ENCODE measurements at places on chromosomes 11 and 22.

GRCh38 chr22:39947220-39948216, 12.7 kb upstream of the TMA7B start:
- no peak for DNase-seq

GRCh38 chr11:107916671-107917241, 11.5 kb upstream of the RAB39A start:
- DNase-seq, result no peak

DNA sequence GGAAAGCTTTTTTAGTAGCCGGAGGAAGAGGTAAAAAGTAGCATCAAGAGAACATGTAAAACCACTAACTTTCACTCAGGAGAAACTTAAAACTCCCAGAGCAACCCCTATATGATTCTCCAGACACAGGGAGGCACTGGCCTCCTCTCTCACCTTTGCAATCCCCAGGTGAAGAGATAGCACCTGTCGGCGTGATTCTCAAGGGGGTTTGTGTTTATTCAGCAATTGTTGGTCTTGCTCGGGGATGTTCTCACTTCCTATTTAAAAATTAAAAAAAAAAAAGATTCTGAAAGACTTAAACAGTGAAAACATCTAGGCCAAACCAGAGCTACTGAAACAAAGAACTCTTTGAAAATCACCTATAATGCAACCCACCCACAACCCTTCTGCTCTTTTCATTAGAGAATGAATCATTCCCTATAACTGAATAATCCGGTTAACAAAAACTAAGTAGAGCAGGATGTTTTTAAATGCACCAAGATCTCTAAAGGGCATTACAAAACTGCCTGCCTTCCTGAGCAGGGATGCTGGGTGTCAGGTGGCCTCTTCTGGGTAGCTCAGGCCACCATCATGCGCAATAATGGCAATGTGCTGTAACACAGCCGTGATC, 24.9 kb downstream of the DHCR7 start:
- DNase-seq, result no peak

DNA sequence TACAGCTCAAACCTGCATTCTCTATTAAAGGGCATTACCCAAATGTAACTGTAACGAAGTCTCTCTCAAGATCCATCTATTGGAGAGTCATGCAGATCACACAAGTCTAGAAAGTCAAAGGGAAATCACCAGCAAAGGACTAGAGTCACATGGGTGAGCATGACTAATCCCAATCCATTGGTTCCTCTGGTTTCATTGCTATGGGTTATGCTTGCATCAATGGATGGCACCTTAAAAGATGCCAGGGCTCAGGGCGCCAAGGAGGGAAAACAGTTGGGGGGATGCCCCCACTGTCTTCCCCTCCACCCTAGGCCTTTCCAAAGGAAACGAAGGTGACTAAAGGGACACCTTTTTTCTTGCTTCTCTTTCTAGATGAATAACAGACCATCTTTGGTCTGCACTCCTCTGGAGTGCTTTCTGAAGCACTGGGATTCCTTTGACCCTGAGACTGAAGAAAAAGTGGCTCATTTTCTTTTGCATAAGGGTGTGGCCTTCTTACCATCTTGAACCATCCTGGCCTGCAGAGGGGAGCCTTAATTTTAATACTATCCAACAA, 8.1 kb downstream of the NXPE4 start:
- no peak for DNase-seq

GRCh38 chr11:63504933-63505586, 824 bp upstream of the LGALS12 start:
- no peak for DNase-seq

DNA sequence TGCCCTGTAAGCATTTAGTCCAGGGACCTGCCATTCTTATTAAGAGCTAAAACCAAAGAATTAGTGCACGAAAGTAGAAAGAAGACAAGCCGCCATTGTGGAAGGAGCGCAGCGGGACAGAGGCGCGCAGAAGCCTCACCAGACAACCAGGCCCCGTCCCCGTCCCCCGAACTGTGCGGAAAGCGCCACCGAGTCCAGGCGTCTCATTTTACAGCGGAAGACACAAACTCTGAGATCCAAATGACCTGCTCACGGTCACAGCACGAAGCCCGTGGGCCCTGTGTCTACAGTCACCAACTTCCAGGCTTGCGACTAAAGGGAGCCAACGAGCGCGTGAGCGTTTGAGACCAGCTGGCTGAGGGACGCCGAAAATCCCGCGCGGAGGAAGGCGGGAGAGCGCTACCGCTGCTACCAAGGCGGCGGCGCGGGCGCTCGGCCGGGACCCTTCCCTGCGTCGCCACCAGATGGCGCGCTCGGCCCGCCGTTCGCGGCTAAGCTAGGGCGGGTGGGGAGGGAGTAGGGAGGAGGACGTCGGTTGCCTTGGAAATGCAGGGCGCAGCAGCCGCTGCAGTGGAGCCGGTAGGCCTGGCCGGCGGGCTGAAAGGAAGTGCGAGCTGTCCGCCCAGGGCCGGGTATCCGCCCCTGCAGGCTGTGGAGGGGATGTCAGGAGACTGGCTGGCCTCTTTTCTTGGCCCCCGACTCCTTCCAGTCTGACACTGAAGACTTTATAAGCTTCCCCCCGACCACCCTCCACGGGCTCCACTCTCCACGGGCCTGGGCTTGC, 434 bp upstream of the CCDC83 start:
- DNase-seq, result peak; percentile 80

GRCh38 chr11:16912692-16913111, 101.5 kb downstream of the PLEKHA7 start:
- no peak for DNase-seq

DNA sequence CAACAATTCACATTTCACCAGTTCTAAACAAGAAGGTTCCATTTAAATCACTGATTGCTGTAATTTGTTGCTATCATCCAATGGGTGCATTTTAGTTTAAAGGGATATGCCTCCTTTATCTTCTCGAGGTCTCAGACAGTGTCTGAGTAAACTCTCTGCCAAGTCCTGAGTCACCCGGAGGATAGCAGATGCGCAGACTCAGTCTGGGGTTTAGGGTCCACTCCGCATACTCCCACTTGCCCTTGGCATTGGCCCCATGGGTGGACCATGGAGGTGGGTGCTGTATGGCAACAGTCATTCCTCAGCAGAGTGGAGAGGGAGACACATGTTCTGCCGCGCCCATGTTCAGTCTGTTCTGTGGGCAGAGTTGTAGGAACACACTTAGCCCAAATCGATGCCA, 65.4 kb upstream of the CRTAM start:
- no peak for DNase-seq

DNA sequence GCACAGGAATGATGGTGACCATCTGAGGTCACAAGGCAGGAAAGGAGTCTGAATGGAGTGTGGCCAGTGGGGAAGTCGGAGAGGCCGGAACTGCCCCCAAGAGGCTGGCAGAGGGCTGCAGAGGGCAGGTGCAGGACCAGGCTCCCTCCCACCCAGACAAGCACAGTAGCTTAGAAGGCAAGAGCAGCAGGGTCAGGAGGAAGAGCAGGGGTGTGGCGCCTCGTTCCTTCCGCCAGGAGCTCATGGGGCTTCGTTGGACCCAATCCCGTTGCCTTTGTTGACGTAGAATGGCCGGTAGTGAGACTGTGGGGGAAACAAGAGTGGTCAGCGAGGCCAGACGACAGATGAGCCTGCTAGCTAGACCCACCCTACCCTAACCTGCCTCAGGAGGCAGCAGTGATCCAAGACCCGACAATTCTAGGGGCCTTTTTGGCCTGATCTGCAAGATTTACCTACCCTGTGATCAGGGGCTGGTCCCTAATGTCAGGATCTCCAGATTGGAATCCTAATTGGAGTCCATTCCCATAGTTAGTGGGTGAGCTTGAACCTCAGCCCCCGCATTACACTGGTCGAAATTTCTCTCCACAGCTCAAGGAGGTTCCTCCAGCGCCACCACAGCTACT, 25.6 kb downstream of the TRIM29 start:
- no peak for DNase-seq

DNA sequence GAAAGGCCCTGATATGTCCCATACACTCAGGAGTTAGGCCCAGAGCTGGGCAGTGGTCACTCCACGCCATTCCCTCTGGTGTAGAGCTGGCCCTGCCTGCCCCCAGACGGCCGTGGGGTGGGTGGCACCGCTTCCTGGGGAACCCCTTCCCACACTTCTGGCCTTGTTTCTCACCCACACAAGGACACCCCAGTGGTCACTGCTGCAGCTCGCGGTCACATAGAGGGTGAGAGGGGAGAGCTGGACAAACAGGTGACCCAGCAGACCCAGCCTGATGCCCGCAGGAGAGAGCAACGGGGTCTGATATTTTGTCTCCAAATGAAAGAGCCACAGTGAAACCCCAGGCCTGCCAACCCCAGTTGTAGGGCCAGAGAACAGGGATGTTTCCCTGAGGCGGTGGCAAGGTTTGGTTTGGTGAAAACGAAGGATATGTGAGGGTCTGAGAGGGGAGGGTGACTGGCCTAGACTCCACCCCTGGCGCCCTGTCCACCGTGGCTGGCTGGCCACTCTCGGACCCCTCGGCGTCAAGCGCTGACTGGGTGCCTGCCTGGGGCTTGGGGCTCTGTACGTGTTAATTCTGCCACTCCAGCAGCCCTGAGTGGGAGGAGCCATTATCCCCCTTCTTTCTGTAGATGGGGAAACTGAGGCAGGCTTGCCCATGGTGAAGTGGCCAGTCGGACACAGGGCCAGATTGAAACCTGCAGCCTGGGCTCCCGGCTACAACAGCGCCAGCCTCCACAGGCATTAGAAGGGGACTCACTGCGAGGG, 71.0 kb upstream of the PPARA start:
- DNase-seq, result no peak

GRCh38 chr22:36183446-36183845, 18.2 kb downstream of the APOL4 start:
- DNase-seq, result no peak

DNA sequence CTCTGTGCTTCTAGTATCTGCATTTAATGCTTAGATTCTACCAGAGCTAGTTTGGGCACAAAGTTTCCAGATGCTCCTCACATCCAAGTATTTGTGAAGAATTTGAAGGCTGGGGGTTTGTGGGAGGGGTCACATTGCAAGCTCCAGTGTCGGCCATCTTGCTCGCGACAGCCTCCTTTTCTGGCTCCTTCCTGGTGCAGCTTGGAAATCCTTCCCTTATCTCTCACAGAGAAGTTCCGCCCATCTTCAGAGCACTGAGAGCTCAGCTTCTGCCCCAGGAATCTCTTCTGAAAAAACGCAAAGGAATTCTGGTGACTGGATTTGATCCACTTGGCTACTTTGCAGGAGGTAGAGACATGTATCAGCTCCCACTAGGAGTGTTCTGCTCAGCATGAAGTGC, 497.5 kb downstream of the TBC1D22A start:
- DNase-seq, result no peak

- no peak for DNase-seq
Measured at GRCh38 chr11:47104261-47104950, 72.3 kb downstream of the ARFGAP2 start.

GRCh38 chr22:46673662-46674236, 53.6 kb downstream of the GRAMD4 start:
- DNase-seq, result no peak

DNA sequence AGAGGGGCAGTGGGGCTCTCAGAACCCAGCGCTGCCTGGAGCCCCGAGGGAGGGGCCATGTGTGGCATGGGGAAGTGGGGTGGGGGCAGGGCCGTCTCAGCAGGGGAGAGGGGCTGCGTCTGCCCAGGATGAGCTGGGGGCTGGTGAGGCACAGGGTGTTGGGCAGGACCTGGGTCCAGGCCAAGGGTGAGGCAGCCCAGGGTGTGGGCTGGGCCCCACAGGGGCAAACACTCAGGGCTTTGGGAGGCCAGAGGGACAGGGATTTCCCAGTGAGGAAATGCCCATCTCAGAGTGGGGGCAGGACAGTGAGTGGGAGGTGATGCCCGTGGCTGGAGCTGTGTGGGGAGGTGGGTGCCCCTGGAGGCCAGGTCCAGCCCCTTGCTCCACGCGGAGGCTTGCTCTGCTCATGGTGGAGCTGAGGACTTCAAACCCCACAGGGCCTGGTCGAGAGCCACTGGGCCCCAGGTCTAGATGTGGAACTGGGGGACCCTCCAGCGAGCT, 5.4 kb downstream of the PLXNB2 start:
- DNase-seq, result no peak

DNA sequence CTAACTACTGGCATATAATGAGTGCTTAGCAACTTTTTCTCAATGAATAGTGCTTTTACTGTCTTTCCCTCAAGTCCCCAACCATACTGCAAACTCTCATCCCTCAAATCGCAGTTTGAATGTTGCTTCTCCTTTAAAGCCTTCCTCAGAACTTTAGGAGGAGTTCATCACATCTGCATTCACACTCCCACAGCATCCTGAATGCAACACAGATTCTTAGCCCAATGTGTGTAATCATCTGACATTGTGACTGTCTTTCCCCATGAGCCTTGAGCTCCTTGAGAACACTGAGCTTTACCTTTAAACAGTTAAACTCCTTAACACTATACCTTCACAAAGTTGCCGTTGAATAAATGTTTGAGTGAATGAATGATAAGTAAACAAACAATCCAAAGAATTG, 81.7 kb upstream of the FAM181B start:
- DNase-seq, result no peak

DNA sequence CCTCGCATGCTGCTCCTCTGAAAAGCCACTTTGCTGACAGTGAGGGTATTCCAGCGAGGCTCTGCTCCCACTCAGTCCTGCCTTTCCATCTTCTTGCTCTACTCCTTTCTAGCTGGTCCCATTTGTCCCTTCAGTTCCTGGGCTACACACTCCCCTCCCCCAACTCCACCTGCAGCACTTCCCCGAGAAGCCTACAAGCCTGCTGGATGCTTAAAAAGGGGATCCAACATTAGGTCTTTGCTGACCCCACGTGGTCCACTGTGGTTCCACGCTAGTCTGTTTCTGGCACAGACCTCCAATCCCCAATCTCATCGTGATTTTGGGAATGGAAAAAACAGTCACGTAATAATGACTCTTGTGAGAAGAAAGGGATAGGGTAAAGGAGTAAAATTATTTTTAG, 121.6 kb upstream of the SNX19 start:
- DNase-seq, result no peak

- DNase-seq, result no peak
Measured at GRCh38 chr11:131099746-131100145, 183.5 kb upstream of the SNX19 start.

DNA sequence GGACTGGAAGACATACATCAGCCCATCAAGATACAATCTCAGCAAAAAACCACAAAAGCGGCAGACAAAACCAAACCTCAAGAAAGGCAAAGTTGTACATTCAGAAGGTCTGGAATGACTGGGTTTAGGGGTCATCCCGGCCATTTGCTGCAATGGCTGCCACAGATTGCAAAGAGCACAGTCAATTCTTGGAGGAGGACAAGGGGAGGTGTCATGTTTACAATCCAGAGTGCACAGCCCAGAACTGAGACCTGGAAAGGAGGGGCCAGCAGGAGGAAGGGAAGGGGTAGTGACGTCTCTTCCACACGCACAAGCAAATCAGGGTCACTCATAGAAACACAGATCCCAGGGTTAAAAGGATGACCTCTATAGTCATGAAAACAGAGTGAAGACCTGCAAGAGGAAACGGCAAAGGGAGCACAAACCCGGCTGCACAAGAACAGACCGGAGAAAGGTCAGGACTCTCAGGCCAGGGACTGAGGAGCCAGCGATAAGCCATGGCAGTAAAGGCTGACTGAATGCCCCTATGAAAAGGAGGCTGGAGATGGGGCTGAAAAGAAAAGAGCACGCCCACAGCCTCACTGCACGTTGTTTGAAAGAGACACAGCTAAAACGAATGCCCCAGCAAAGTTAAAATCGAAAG, 18.2 kb upstream of the MUC5AC start:
- DNase-seq, result no peak

GRCh38 chr11:10845589-10845988, 12.3 kb downstream of the ZBED5 start:
- DNase-seq, result no peak

All from stimulated activated CD8-positive, alpha-beta memory T cell treated with anti-CD3 and anti-CD28 coated beads, Interleukin-15, amount 100 ng/mL, for 1 hour (primary cell).